ENCODE measurements at places on chromosomes 4 and X.
A peak's percentile ranks its signal among the peaks of the same experiment; 100 is the strongest.

DNA sequence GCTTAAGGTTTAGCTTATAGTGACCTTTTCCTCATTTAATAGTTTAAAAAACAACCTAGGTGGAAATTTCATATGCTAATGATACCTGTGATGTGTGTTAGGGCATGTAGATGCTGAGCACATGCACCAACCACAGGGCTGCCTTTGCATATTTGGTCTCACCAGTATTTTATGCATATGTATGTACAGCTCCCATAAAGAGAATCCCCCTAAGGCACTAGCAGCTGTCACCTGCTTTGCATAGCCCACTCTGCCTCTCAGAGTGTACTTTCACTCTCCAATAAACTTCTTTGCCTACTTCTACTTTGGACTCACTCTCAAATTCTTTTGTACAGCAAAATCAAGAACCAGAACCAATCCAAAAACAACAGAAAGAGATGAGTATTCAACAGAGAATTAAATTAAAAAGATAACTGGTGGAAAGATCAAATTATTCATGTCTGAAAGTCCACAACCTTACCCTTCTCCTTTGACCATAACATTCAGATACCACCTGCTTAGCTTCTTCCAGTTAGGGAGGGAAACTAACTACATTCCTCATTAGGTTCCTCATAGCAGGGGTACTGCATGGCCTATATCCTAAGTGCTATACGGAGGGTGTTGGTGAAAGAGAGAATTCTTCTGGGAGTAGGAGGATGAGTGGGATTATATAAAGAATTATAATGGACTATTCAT lies 250.5 kb downstream of the STPG2 start:
- DNase-seq, result no peak

- DNase-seq, result peak; percentile 7
Observed at GRCh38 chrX:37455381-37455780, 106.2 kb downstream of the PRRG1 start.

- DNase-seq, result no peak
Observed at GRCh38 chrX:30864383-30864785, 24.7 kb downstream of the TAB3 start.

- DNase-seq, result no peak
Observed at GRCh38 chrX:71542825-71543224, 9.9 kb downstream of the OGT start.

DNA sequence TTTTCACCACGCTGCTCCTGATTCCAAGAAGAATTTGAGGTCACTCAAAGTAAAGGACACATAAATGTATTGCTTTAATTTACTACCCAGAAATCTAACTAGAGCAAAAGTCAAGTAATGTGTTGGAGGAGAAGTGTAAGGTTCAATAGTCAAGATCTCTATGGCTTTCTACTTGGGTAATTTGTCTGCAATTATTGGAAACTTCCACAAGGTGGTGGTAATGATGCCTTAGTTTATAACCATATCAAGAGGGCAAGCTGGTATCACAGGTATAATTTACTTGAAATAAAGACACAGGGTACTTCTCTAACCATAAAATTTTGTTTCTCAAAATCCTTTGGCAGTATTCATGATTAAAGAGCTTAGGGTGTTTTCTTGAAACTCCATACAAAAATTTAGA lies 10.2 kb upstream of the GRIA3 start:
- peak; percentile 10 for DNase-seq

- no peak for DNase-seq
Observed at GRCh38 chr4:128906581-128906980, 97.1 kb downstream of the JADE1 start.

GRCh38 chr4:7775396-7775795 lies 164.3 kb downstream of the AFAP1 start:
- DNase-seq, result no peak

GRCh38 chr4:98680806-98681205 lies 22.4 kb upstream of the TSPAN5 start:
- DNase-seq, result no peak

DNA sequence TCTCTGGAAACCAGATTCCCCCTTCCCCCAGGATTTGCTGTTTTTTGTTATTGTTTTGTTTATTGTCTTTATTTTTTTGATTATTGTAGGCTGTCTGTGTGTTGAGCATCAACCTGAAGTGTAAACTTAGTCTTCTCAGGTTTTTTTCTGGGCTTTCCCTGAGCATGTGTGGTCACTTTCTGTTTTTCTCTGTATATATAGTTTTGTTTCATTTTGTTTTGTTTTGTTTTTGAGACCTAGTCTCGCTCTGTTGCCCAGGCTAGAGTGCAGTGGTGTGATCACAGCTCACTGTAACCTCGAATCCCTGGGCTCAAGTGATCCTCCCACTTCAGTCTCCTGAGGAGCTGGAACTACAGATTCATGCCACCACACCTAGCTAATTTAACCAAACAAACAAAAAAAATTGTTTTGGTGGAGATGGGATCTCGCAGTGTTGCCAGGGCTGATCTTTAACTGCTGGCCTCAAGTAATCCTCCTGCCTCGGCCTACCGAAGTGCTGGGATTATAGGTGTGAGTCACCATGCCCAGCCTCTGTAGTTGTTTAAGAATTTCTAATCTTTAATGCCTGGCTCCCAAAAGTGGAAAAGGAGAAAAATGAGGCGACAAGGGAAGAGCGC lies 9.1 kb downstream of the IL13RA1 start:
- DNase-seq, result no peak

DNA sequence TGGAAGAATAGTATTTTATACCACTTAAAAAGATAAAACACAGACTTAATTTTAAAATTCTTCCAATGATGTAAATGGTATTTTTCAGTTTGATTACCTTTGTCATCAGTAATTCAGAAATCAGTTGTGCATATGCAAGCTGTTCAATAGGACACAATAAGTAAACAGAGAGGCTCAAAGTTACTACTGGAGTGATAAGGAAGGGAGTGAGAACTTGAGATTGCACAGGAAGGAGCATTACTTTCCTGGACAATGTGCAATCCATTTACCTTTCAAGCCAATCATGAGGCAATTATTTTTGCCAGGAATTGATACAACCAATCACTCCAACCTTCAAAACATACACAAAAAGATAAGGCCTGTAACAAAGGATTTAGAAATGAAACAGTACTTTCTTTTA lies 1024.3 kb downstream of the RAPGEF2 start:
- DNase-seq, result no peak

- no peak for DNase-seq
Observed at GRCh38 chr4:150152766-150153165, 74.5 kb downstream of the DCLK2 start.

DNA sequence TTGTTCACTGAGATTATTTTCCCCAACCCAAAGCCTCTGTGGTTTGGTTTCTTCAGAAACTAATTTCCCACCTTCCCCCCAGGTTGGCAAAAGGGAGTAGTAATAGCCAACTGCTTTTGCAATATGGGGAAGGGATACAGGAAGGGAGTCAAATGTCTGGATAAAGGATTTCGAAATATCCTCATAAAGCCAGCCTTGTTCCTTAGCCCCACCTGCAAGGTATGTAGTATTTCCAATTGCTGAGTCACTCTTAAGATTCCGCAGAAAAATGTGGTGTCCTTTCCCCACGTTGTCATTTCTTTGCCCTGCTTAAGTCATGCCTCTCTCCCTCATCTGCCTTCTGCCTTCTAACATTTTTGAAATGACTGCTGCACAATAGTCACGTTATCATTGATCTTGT lies 138.8 kb upstream of the DCAF8L1 start:
- DNase-seq, result no peak

DNA sequence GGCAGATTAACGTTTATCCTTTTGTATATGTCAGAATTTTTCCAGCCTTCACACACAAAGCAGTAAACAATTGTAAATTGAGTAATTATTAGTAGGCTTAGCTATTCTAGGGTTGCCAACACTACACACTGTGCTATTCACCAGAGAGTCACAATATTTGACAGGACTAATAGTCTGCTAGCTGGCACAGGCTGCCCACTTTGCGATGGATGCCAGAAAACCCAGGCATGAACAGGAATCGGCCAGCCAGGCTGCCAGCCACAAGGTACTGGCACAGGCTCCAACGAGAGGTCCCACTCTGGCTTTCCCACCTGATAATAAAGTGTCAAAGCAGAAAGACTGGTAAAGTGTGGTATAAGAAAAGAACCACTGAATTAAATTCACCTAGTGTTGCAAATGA lies 94.8 kb downstream of the TET2 start:
- DNase-seq, result no peak

- DNase-seq, result no peak
Observed at GRCh38 chr4:151238477-151238876, 38.5 kb upstream of the PRSS48 start.

GRCh38 chrX:149512225-149512885 lies 7.2 kb upstream of the IDS start:
- peak; percentile 50 for DNase-seq

DNA sequence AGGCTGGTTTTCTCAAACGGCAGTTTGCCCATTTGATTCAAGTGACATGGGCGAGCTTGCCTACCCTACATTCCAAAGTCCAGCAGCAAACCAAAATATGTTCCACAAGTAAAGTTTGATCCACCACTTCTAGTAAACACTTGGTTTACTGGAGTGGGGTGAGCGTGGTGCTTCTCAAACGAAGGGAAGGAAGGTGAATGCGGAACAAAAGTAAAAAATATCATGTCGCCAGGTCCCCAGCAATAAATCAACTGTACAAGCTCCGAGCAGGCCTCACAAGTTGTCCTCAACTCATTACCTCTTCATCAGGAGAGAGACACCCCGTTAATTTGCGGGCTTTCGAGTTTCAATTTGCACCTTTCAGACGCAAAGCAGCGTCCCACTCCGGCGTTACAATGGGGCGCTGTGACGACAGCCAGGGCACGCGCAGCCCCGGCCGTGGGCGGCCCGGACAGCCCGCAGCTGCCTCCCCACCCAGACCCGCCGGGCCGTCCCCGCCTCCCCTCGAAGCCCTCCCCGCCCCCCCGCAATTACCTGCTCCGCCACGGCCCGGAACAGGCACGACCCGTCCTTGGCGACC lies 1.0 kb downstream of the OTUD4 start:
- DNase-seq, result peak; percentile 57

DNA sequence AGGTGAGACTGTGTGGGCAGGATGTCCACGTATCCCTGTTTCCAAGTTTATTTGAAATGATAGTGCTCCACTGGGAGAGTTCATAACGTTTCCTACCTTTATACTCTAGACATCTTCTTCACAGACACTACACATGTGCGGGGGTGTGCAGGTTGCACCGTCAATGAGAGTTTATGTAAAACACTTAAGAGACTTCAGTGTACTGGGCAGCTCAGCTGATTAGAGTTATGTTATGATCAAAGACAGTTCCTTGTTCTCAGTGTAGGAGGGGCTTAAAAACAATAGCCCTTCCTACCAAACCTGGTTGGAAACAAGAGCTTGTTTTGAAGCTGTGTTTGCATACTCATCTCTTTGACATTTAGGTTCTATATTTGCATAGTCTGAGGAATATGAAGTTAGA lies 326.9 kb upstream of the AGA start:
- DNase-seq, result no peak

DNA sequence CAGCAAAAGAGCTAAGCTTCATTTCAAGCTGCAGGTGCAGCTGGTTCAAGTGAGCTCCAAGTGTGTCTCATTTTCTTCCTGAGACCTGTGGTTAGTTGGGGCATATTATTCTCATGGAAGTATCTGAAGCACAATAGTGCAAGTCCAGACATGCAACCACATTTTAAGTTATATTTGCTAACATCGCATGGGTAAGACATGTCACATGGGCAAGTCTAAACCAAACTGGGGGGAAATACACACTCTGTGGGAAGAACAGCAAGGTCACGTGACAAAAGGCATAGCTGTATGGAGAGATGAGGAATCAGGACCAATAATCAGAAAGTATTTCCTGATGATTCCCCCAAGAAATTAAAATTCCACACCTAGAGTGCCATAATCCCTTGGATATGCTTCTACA lies 94.9 kb upstream of the NDP start:
- no peak for DNase-seq

- DNase-seq, result no peak
Observed at GRCh38 chr4:32488690-32489089, 1768.5 kb downstream of the PCDH7 start.

GRCh38 chrX:119539872-119540271 lies 25.3 kb downstream of the STEEP1 start:
- DNase-seq, result no peak

DNA sequence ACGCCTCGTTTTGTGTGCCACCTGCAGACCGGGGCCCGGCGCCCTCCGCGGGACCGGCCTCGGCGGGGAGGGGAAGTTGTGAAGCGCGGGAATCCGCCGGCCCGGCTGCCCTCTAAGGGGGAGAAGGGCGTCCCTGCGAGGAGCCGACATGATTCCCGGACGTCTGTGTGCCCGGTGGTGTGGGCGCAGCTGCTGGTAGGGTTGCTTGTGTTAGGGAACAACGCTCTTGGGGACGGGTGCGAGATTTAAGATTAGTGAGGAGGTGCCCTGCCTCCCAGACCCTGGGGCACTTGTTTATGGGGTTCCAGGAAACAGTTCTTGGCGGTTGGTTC lies 627 bp downstream of the CDKN2AIP start:
- DNase-seq, result peak; percentile 55

GRCh38 chrX:136203951-136204350 lies 47.2 kb downstream of the MAP7D3 start:
- DNase-seq, result no peak

GRCh38 chr4:8240211-8241041 lies 29.1 kb upstream of the HTRA3 start:
- no peak for DNase-seq

- peak; percentile 12 for DNase-seq
Observed at GRCh38 chr4:101418055-101418454, 70.7 kb upstream of the PPP3CA start.

- DNase-seq, result peak; percentile 8
Observed at GRCh38 chrX:150940844-150941495, 42.2 kb upstream of the HMGB3 start.

GRCh38 chr4:133711817-133712216 lies 489.8 kb downstream of the PABPC4L start:
- DNase-seq, result no peak

DNA sequence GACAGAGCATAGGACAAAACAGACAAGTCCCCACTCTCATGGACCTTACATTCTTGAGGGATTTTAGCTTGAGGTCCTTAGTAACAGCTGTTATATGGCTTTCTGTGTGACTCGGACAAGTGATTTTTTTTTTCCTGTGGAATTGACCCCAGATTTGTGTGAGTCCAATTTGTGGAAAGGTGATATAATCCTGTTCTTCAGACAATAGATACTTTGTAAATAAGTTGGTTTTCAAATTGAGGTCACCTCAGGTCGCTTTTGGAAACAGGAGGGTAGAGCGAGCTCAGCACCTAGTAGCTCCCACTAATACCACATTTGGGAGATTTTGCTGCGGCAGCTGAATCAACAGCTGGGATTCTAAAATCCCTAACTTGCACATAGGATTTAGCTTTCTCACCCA lies 1008.8 kb downstream of the ADGRL3 start:
- no peak for DNase-seq

DNA sequence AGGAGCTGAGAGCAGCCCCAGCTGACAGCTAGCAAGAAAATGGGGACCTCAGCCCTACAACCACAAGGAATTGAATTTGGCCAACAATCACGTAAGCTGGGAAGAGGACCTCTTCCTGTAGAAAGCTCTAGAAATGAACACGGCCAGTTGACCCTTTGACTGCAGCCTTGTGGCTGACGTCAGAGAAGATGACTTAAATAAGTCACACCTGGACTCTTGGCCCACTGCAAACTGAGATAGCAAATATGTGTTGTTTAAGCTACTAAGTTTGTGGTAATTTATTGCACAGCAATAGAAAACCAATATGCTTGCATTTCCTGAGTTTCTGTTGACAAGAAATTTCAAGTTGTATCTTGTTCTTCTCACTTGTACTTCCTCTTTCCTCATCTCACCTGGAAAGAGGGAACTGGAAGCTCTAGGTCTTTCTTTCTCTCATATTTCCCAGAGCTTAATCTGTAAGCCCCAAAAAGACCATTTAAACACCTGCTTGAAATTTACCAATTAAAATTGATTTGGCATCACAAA lies 18.8 kb downstream of the PRKG2 start:
- no peak for DNase-seq
